SW480 (cell line): ENCODE measurements at places on chromosomes 5 and 9.

DNA sequence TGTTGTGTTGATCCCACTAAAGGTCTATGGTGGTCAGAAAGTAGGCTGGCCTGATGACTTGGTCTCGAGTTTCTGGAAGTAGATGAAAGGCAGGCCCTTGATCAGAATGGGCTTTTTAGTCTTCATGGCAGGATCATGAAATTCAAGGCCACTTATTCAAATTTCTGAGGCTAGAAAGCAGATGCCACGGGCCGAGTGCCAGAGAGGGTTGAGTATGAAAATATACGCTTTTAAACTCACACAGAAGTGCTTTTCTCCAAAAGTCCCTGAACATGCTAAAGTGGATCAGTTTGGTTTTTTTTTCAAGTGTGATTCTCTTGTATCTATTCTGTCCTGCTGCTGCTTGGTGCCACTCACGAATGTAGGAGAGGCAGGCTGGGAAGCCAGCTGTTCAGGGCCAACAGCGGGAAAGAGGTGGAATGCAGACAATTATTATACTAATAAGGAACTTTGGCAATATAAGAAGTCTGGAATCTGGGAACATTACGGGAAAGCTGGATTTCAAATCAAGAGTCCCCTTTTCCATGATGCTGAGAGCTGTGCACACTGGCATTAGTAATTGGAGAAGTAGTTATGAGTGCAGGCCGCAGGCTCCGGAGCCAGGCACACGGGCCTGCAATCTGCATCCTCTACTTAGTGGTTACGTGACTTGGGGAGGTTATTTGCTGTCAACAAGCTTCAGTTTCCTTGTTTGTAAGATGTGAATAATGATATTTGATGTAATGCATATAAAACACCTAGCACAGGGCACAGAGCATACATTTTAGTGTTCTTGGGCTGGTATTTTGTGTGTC, 95.8 kb downstream of the LMNB1 start:
- DNase-seq, result no peak

DNA sequence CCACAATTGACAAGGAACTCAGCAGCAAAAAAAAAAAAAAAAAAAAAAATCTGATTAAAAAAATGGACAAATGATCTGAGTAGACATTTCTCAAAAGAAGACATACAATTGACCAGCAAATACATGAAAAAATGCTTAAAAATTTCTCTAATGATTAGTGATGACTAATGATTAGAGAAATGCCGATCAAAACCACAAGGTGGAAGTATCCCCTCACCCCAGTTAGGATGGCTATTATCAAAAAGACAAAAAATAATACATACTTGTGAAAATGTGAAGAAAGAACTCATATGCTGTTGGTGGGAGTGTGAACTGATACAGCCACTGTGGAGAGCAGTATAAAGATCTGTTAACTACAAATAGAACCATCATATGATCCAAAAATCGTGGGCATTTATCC, 245.3 kb downstream of the OSTF1 start:
- no peak for DNase-seq

GRCh38 chr9:127078336-127078735, 44.1 kb downstream of the ANGPTL2 start:
- no peak for DNase-seq

- no peak for DNase-seq
Observed at GRCh38 chr5:179264053-179264782, 81.0 kb downstream of the ADAMTS2 start.

GRCh38 chr9:133798160-133798559, 60.0 kb upstream of the SARDH start:
- DNase-seq, result no peak

GRCh38 chr5:144275329-144275728, 104.7 kb downstream of the KCTD16 start:
- no peak for DNase-seq

DNA sequence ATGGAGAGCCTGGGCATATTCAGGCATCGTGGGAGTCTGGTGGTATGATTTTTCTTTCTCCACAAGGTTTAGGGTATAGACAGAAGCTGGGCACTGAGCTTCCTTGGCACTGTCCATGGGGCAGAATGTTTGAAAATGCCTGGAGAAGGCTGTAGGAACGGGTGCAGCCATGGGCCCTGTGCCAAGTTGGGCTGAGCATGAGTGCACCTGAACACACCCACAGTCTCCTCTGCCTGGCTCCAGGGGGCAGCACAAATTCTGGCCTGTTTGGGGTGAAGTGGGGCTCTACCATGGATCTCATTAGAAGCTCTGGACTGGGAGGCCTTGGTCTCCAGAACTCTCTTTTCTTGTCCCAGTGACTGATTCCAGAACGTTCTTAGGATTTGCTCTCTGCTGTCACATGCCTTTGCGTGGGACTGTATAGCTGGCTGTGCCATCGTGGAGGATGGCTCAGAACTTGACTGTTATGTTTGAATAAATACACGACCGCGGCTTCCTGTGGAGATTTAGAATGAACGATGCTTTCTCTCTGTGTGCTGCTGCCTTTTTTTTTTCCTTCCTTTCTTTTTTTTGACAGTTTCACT, 229.8 kb downstream of the FANCC start:
- DNase-seq, result peak; percentile 61

DNA sequence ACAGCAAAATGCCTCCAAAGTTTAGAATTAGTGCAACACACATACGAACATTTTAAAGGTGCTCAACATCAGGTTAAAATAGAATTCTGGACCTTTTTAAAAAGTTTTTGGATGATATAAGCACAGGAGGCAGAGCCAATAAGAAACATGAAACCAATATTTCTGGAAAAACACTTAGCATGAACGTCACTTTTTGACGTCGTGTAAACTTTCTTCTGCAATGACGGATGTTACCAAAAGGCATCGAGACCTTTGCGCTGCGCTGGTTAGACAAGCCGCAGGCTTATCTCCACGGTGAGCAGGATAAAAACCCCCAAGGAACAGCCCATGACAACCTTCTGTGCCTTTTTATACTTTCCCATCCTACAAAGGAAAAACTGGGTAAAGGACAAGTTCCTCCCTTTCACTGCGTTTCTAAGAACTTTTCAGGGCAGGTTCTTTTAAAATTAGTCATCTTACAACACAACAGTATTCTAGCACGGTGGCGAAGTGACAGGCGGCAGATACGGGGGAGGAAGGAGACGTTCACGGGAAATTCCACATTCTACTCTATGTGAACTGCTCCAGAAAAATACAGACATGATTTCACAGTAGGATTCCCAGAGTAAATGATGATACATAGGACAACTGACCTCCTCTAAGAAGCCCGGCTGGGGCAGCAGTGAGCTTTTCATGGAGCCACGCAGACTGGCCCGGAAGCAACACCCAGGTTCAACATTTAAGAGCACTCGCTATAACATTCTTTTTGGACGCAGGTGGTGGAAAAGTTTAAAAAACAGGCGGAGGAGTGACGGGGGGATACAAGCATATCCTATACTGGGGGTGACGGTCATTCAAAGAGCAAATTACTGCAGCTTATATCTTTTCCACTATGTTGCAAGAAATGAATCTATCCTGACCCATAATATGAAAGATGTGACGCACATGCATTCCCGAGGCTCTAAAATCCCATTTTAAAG, 52.4 kb downstream of the USP20 start:
- DNase-seq, result peak; percentile 81

DNA sequence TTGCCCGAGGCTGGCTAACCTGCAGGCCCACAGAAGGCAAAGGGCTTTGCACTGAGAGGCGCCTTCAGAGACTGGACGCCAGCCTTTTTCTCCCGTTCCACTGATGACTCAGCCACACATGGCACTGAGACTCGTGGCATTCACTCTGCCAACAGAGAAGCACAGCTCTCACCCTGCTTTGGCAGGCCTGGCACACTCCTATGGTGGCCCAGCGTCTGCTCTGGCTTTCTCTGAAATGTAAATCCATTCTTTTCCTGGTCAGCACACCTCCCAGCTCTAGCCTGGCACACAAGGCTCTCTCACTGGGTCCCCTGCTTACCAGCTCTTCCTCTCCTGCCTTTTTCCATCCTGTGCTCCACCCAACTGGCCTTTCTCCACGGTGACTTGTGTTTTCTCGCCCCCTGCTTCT, 5.9 kb upstream of the MELK start:
- DNase-seq, result peak; percentile 53
